Activated CD8-positive, alpha-beta memory T cell treated with anti-CD3 and anti-CD28 coated beads for 1 hour (primary cell): ENCODE measurements at places on chromosomes 16 and 17.

- DNase-seq = no peak
Measured at GRCh38 chr16:85234310-85235204, 122.3 kb upstream of the CIBAR2 start.

DNA sequence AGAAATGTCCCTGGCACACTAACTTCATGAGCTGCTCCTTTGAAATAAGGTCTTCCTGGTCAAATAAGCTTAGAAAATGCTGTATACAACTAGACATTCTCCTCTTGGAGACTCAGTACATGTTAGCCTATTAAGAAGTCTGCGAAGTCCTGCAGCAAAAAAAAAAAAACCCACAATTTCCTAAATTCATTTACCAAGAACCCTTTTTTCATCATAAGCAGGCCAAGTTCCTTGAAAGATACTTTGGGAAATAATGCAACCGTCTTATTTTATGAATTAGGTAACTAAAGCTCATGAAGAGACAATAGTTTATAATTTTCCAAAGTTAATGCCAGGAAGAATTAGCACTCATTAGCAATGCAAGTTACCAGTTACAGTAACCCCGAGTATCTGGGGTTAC, 49.0 kb upstream of the HAS3 start:
- DNase-seq = no peak

GRCh38 chr16:28309811-28310311, 17.5 kb downstream of the SBK1 start:
- peak; percentile 75 for DNase-seq

DNA sequence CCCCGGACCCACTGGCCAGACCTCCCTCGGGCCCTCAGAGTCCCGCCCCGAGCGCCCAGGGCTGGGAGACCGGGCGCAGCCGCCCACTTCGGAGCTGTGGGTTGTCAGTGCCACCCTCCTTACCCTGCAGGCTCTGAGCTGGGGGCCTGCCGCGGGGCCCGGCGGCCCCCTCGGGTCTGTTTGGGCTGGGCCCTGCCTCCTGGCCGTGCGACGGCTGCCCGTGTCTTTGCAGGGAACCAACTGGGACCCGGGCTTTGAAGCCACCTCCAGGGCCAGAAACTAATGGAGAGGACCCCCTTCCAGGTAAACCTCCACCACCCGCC, 443 bp downstream of the TEDC2 start:
- DNase-seq = no peak

GRCh38 chr16:24101431-24101830, 154.7 kb upstream of the CACNG3 start:
- DNase-seq = no peak

- DNase-seq = no peak
Measured at GRCh38 chr17:74386386-74386785, 19.1 kb downstream of the GPR142 start.

GRCh38 chr17:8150194-8151119, 1.7 kb downstream of the PER1 start:
- no peak for DNase-seq
